Lower lobe of right lung (tissue), 2 donors: ENCODE measurements at places on chromosomes 1 and 21.
A peak's percentile ranks its signal among the peaks of the same experiment; 100 is the strongest.

GRCh38 chr1:18735224-18735997, 104.8 kb downstream of the PAX7 start:
- DNase-seq, result no peak

- no peak for DNase-seq
Measured at GRCh38 chr1:159944623-159945455, 574 bp downstream of the IGSF9 start.

GRCh38 chr1:41341772-41342562, 19.3 kb upstream of the FOXO6 start:
- DNase-seq, result no peak

- no peak for DNase-seq
Measured at GRCh38 chr1:240586006-240586405, 25.9 kb downstream of the GREM2 start.

DNA sequence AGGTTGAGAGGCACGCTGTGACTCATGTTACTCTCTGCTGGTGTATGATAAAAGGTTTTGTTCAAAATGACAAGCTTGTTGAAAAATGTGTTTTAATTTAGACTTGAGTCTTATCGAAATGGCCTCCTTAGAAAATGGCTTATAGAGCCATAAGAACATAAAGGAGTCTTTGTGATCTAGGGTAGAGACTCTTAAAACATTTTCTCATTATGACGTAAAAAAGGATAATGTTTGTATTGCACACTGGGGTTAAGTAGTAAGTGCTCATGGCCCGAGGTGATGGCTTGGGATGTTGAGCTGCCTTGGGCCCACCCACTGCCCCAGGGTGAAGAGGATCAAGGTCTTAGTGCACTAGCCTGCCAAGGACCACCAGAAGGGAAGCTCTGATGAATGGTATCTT, 117.4 kb downstream of the DISC1 start:
- no peak for DNase-seq

- no peak for DNase-seq
Measured at GRCh38 chr1:201266774-201267173, 16.5 kb upstream of the PKP1 start.

DNA sequence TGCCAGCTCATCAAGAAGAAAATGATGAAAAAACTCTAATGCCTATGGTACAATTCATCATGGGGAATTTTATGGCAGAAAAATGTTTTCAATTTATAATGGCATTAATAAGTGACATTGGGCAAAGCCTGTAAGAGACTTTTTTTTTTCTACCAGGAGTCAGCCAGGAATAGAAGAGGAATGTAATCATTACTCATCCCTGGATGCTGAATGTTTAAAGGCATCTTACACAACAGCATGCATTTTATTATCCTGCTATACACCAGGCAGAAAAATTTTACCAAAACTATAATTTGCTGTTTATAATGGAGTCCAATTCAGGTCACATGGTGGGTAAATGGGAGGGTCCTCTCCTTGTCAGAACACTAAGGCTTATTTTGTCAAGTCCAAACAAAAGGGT, 189.9 kb upstream of the BEND5 start:
- no peak for DNase-seq

GRCh38 chr1:80837066-80837465, 963.7 kb upstream of the ADGRL2 start:
- no peak for DNase-seq

DNA sequence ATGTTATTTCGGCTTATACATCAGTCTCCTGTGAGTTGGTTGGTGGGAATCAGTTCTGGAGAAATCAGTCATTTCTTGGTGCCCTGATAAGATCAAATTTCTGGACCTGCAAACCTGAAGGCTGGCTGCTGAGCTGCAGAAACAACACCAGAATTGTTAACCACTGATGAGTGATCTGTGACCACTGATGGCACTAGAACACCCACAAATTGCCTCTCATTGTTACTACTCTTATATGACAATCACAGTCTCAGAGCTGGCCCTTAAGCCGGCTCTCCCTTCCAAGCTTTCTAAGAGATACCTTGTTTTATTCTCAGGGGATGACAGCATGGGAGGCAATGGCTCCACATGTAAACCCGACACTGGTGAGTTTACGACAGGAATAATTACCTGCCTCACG, 1.9 kb downstream of the C1orf162 start:
- DNase-seq, result no peak

GRCh38 chr1:36342426-36343185, 19.2 kb upstream of the EVA1B start:
- peak; percentile 70 for DNase-seq

- no peak for DNase-seq
Measured at GRCh38 chr1:4017636-4018365, 117.7 kb upstream of the C1orf174 start.

DNA sequence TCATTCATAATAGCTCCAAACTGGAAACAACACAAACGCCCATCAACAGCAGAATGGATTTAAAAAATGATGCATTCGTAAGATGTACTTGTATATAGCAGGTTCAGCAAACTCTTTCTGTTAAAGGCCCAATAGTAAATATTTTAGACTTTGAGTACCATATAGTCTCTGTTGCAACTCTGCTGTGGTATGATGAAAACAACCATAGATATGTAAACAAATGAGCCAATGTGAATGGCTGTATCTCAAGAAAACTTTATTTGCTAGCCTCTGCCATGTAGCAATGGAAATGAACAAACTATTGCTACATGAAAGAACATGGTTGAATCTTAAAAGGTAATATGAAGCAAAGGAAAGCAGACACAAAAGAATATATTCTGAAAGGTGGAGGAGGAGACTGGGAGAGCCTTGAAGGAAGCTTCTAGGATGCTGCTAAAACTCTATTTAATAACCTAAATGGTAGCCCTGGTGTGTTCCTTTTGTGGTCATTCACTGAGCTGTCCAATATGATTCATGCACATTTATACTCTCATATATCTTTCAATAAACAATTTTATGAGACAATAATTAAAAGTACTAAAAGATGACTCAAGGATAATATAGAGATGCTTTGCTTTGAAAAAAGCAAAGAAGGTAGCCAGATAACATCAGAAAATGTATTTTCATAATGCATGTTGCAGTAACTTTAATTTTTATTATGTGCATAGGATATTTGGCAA, 29.1 kb upstream of the FMO3 start:
- no peak for DNase-seq

DNA sequence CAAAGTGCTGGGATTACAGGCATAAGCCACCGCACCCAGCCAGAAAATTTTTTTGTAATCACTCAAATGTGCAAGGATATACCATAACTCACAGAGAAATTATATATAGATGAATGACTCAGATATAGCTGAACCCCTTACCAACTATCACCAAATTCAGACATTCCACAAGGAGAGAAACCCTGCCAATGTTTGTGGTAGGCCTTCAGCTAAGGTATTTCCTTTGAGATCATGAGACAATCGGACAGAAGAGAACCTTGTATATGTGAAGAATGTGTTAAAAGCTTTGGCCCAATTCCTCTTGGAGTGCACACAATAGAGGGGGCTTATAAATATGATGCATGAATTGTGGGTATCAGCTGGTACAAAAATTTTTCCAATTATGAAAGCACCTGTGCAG, 50.7 kb downstream of the ZNF684 start:
- DNase-seq, result no peak

GRCh38 chr1:203085528-203086406, at the start of gene MYOG:
TSS of gene MYOG (minus strand) at chr1:203086012. CDS start at chr1:203085961, 51 bp downstream.
- no peak for DNase-seq

GRCh38 chr1:206705191-206705590, 20.5 kb downstream of the MAPKAPK2 start:
- no peak for DNase-seq

- no peak for DNase-seq
Measured at GRCh38 chr1:51445351-51446090, 73.5 kb downstream of the EPS15 start.

- no peak for DNase-seq
Measured at GRCh38 chr1:246680696-246681130, 43.5 kb upstream of the SCCPDH start.

- DNase-seq, result no peak
Measured at GRCh38 chr21:22342889-22343288, 1344.7 kb downstream of the NCAM2 start.
